ENCODE measurements at places on chromosomes 7 and 10.
A peak's percentile ranks its signal among the peaks of the same experiment; 100 is the strongest.

DNA sequence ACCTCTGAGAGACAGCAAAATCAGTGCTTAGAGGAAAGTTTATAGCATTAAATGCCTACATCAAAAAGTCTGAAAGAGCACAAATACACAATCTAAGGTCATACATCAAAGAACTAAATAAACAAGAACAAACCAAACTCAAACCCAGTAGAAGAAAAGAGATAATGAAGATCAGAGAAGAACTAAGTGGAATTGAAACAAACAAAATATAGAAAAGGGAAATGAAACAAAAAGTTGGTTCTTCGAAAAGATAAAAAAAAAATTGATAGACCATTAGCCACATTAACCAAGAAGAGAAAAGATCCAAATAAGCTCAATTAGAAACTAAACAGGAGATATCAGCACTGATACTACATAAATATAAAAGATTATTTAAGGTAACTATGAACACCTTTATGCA lies 280.0 kb upstream of the NRG3 start:
- no peak for DNase-seq

- DNase-seq: no peak
These were observed 5.2 kb upstream of the NPSR1 start for GRCh38 chr7:34652809-34653208.

DNA sequence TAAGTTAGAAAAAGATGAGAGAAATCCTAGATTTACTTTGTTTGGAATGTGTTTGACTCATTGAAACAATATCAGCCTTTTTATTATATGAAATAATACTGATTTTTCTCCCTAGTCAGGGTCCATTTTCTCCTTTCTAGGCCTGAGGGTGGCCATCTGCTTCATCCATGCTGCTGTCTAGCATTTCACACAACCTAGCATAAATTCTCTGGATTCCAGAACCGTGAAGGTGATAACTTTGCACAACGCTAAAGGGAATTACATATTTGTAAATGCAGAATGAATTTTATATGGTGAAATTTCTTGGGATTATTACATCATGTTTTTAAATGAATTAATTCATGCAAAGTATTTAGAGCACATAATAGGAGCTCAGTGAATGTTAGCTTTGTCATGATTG lies 505.1 kb downstream of the INHBA start:
- DNase-seq: no peak

- no peak for DNase-seq
These were observed 57.8 kb downstream of the AUTS2 start for GRCh38 chr7:69656077-69656476.

GRCh38 chr7:18278316-18278715 lies 217.2 kb upstream of the HDAC9 start:
- no peak for DNase-seq

- no peak for DNase-seq
These were observed 2.2 kb upstream of the ELN start for GRCh38 chr7:74025730-74026129.

GRCh38 chr7:68422281-68422680 lies 1176.0 kb upstream of the AUTS2 start:
- DNase-seq: no peak

GRCh38 chr7:39808796-39809481 lies 141.1 kb upstream of the CDK13 start:
- no peak for DNase-seq

DNA sequence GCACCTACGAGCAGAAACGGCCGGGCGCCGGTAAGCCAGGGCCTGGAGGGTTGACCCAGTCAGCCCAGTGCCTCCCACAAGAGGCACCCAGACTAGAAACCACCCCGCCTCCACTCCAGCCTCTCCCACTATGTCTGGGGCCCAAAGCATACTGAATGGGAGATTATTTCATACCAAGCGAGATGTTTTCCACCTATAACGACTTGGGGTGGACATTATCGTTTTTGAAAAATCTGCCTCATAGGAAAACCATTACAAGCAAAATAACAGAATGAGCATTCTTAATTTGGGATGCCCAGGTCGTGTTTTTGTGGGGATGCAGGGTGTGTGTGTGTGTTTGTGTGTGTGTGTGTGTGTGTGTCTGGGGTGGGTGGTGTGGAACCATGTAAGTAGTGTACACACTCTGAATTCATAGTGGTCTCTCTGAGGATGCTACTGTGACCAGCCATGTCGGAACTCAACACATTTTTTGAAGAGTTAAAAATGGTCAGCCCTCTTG lies 1.6 kb downstream of the HOXA6 start:
- DNase-seq: no peak

- no peak for DNase-seq
These were observed 106.0 kb downstream of the NRP1 start for GRCh38 chr10:33228426-33228825.

GRCh38 chr7:157432957-157433576 lies 96.3 kb downstream of the DNAJB6 start:
- DNase-seq: peak; percentile 24

GRCh38 chr10:100907175-100907574 lies 5.6 kb upstream of the SLF2 start:
- DNase-seq: no peak

GRCh38 chr7:148747274-148747673 lies 48.6 kb downstream of the CUL1 start:
- DNase-seq: no peak

DNA sequence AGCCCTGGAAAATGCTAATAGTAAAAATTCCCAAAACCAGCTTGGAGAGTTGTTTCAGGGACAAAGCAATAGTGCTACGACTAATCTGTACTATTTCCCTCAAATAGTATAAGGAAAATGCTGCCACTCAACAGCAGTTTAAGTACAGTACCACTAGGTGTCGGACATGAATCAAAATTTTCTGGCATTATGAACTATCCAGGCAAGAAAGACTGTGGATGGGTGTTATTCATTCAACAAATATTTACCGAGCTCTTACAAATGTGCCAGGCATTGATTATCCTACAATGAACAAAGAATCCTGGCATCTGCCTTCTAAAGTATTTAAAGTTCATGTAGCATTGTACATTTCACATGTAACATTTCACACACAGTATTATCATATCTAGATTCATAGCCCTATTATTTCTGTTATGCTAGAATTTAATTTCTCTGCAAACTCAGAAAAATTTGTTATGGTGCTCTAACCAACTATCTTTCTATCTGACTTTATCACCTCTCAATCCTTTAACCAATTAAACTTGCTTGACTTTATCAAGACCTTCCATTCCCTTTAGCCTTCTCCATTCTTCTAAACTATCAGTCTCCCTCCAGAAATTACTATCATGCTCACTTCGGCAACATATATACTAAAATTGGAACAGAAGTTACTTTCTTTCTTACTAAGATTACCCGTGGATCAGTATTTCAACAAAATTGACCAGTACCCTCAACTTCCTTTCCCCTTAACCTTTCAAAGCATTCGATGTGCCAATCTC lies 80.6 kb downstream of the ARHGAP21 start:
- DNase-seq: no peak

DNA sequence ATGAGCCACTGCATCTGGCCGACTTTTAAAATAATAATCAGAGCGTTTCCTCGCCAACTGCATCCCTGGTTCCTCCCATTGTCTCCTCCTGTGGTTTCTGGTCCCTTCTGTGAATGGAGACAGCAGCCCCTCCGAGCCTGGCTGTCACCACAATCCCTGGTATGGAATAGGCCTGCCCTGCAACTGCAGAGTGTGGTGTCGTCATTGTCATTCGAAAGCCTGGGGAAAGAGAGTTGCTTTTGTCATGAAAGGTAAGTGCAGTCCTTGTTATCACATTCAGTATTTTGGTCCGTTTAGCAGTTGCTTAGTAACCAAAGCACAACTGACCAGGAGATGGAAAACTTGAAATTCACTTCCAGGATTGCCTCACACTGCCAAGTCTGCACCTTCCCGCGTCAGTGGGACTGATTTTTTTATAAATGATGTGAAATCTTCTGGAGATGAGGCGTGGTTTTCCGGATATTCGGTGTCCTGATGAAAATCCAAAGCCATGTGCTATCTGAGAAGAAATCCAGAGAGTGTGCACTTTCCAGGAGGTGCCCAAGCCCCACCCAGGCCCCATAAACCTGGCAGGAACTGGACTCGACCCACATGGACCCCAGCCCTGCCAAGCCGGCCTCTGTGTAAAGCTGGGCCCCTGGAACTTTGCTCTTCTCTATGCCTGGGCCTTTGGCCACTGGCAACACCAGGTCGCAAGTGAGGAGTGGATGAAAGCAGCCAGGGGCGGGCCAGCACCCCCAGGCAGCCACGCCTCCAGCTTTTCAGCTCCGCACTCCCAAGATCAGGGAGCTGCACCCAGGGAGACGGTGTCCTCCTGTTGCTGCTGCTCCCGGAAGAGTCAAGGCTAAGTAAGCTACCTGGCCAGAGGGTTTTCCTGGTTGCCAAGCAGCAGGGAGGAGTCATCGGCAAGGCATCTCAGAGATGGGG lies 133.7 kb upstream of the SH2B2 start:
- no peak for DNase-seq

DNA sequence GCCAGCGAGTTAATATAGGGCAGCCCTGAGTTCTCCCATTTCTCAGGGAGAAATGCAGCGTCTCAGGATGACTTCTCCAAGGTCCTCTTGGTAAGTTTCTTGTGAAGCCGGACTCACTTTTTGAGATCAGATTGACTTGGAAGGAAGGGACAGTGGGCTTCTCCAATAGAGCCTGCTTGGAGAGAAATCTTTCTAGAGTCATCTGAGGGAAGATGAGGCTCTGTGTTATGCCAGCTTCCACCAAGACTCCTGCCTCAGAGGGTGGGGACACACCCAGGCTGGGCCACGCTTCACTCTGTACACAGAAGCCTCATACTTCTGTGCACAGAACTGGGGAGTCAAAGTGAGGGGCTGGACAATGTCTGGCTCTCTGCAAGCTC lies 5.6 kb downstream of the C10orf105 start:
- DNase-seq: no peak

DNA sequence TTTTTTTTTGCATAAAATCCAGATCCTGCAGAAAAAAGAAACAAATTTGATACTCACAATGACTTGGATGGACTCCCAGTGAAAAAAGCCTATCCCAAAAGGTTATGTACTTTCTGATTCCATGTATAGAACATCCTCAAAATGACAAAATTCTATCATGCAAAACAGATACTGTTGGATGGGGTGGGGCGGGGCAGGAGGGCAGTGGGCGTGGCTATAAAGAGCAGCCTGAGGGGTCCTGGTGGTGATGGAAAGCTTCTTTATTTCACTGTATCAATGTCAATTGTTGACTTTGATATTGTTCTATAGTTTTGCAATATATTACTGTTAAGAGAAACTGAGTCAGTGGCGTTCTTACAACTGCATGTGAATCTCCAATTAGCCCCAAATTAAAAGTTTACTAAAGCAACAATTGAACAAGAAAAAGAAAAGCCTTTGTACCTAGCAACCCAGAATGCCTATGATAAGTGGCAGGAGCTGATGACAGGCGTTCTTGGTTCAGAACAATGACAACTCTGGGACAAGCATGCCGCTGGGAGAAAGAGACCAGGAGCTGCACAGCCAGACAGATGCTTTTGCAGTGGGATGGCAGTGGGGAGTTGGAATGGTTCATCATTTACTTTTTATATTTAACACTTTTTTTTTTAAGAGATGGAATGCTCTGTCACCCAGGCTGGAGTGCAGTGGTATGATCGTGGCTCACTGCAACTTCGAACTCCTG lies 101.9 kb downstream of the LHPP start:
- DNase-seq: no peak

DNA sequence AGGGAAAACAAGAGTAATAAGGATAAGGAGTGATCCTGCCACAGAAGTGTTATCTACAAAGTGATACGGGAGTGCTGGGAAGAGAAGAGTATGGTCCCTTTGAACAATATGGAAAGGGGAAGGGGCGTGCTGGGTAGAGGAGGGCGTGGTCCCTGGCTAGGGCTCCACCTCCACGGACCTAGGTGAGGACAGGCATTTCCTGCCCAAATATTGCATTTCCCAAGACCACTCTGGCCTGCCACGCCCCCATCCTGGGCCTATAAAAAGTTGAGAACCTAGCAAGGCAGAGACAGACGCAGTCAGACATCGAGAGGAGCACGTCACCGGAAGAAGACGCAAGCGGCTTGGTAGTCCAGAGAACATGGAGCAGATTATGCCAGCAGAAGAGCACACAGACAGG lies 22.8 kb downstream of the VSTM4 start:
- no peak for DNase-seq

- DNase-seq: no peak
These were observed 8.2 kb upstream of the FAM3C start for GRCh38 chr7:121404348-121404747.

DNA sequence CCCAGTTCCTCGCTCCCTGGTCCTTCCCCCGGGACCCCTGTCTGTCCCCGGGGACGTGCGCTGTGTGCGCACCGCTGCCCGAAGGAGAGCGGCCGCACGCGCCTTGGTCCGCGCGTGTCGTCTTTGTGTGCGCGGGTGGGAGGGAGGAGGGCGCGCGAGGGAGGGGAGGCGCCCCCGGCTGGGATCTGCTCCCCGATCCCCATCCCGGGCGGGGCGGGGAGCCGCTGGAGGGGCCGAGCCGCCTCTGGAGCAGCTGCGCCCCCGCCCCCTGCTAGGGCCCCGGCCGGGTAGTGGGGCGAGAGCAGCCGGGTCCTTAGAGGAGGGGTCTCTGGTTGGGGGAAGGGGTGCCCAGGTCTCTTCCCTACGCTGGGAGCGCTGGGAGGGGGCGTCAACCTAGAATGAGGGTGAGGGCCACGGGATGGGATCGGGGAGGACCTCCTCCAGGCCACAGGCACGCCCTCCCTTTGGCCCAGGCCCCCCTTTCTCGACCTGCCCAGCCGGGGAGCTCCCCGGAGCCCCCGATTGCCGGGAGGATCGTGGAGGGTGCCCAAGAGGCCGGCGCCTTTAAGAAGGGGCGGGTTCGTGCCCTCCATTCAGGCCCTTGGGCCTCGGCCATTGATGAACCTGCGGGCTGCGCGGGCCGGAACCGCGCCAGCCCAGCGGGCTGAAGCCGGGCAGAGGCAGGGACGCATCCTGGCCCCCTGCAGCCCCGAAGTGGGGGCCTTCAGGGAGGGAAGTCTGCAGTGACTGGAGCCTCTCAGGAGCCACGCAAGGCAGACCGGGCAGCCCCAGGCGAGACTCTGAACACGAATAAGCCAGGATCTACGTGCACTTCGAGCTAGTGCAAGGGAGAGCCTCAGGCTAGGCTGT lies 678 bp downstream of the SH2B2 start:
- no peak for DNase-seq

- no peak for DNase-seq
These were observed 553 bp downstream of the VDAC2 start for GRCh38 chr10:75211007-75211691.

- DNase-seq: no peak
These were observed 37.1 kb downstream of the CPXM2 start for GRCh38 chr10:123854498-123854897.

- peak; percentile 9 for DNase-seq
These were observed 24.9 kb downstream of the NRBF2 start for GRCh38 chr10:63157845-63158624.

Data from stimulated activated CD8-positive, alpha-beta memory T cell treated with anti-CD3 and anti-CD28 coated beads, Interleukin-4, amount 100 ng/mL, for 4 hours (primary cell).